Muscle of back (tissue), 13 donors: ENCODE measurements at places on chromosomes 12 and 14.

- no peak for DNase-seq
Observed at GRCh38 chr14:78501909-78502308, 331.7 kb downstream of the NRXN3 start.

DNA sequence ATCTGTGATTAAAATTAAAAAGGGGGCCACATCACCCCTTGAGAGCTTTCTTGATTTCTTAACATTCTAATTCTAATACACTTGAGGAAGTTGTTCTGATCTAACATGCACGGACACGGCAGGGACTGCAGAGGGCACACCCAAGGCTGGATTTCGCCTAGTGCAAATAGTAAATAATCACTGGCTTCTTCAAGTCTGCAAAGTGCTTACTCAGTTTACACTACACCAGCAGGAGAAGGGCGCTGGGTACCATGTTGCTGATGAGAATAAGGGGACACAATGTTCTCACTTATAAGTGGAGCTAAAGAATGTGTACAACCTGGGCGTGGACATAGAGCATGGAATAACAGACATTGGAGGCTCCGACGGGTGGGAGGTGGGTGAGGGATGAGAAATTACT, 34.2 kb downstream of the TBX5 start:
- no peak for DNase-seq

GRCh38 chr14:19828314-19828713, 24.7 kb downstream of the OR4N2 start:
- DNase-seq: no peak

- DNase-seq: no peak
Observed at GRCh38 chr12:5996459-5996858, 51.4 kb upstream of the ANO2 start.
